ENCODE measurements at places on chromosomes 4 and X.

DNA sequence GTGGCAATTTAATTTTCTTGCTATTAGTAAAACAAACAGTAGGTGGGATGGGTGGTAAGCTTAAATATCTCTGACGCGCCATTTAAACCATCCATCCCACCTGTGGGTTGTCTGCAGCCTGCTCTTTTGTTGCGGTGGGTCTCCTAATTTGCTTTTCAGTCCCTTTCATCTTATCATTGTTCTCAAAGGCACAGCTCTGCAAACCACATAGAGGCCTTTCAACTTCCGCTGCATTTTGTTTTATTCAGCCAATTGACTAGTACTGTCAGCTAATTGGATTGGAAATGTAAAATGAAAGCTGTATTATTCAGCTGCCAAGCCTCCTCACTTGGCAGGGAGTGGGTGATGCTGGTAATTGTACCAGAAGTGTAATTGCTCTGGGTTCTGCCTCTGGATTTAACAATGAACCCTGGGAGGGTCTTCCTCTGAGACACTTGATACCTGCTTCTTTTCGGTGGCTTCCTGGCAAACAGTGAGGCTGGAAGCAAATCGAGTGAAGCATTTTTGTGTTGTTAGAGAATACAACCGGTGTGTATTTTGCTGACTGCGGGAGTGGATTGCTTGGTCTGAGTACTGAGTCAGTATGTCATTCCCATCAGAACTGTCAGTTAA is 165.6 kb downstream of the FRAS1 start:
- DNase-seq, result no peak

DNA sequence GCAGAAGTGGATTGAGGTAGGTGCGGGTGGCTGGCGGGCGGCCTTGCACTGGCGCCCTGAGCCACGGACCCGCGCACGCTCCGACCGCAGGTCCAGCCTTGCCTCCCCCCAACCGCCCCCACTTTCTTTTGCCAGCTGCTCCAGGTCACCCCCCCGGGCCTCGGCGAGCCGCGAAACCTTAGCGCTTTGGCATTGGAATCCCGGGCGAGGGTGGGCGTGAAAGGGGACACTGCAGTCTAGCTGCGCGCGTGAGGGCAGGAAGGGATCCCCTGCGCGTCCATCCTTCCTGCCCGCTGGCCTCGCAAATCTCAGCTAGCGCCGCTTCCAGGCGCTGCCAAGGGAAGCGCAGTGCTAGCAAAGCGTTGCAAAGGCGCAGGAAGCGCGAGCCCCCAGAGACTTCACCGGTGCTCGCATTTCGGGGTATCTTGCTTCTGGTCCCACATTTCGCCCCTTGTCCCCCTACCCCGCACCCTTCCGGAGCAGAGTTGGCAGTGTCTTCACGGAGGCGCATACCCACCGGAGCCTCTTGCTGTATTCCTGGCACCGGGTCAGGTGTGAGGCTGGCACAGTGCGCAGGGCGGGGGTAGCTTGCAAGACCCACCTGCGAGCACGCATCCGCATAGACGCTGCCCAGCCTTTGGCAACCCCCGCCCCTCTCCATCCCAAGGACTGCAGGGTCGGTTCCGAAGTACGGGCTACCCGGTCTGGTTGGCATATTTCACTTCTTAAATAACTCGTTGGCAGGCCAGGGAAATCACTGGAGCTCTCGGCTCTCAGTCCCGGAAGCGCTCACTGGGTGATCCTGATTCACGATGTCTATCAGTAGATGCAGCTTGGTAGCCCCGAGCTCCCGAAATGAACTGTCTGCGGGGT is 104.4 kb downstream of the UCHL1 start:
- DNase-seq, result no peak

- DNase-seq, result no peak
Observed at GRCh38 chrX:42996861-42997260, 218.9 kb upstream of the PPP1R2C start.

DNA sequence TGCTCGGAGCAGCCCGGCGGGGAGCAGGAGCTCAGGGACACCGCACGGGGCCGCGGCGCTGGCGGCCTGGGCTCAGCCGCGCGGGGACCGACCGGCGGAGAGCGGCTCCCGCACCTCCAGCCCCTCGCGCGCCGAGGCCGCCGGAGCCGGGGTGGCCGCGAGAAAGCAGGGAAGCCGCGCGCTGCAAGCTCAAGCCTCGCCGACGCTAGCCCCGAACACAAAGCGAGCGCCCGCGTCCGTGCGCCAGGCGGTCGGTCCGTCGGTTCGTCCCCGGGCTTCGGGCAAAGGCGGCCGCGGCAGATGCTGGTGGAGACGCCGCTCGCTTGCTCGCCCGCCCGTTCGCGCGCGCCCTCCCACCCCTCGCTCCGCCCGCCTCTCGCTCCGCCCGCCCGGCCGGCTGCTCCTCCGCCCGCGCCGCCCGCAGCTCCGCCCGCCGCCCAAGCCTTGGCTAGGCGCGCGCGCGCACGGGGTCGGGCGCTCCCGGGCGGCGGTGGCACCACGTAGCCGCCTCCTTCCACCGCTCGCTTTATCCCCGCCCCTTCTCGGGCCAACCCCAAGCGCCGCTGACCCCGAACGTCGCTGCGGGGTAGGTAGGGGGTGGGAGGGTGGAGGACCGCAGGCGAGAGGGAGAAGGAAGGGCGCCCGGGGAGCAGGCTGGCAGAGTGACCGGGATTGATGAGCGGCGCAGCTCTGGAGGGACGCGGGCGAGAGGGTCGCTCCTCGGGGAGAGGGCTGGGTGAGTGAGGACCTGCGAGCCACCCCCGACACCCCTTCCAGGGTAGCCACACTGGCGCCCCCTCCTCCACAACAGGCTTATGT is at the start of gene TSPAN5:
TSS of gene TSPAN5 (minus strand) at position 325 of the 819 bp plus-strand sequence.
- DNase-seq, result peak; percentile 68

GRCh38 chr4:151807220-151807619 is 46.4 kb upstream of the GATB start:
- DNase-seq, result no peak

- no peak for DNase-seq
Observed at GRCh38 chrX:69158166-69158980, 6.9 kb downstream of the PJA1 start.
